CD4-positive, alpha-beta T cell treated with Interleukin-4 for 1 hour (primary cell): ENCODE measurements at places on chromosomes 6 and 20.

DNA sequence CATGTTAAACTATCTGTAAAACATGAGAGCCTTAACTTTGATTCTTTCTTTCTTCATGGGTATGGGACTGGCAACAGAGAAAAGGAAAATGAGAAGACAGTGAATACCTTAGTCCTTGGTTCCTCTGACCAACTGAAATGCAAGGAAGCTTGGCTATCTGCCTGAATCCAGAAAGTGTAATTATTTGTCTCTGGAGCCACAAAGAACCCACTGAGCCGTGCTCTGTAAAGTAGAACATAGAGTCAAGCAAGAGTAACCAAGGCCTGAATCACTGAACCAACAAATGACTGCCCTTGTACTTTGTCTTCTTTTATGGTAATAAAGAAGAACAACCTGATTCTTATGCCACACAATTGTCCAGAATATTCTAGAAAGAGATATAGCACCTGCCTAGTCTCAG is 27.6 kb downstream of the PKHD1 start:
- DNase-seq, result no peak

- DNase-seq, result peak; percentile 29
Observed at GRCh38 chr6:87174078-87174579, 18.8 kb downstream of the ZNF292 start.

DNA sequence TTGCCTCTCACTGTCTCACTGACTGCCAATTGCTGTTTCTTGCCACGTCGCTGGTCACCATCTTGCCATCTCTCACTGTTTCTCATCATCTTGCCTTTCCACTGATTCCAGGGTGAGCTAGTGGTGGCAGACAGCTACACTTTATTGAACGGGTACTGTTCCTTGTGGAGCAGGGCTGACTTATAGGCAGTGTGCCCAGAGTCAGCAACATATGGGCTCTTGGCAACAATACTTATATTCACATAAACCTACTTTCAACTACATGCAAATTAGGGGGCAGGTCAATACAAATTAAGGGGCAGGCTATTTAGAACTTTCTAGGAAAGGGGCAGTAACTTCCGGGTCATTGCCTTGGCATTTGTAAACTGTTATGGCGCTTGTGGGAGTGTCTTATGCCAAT is 186.2 kb upstream of the SYNDIG1 start:
- no peak for DNase-seq

DNA sequence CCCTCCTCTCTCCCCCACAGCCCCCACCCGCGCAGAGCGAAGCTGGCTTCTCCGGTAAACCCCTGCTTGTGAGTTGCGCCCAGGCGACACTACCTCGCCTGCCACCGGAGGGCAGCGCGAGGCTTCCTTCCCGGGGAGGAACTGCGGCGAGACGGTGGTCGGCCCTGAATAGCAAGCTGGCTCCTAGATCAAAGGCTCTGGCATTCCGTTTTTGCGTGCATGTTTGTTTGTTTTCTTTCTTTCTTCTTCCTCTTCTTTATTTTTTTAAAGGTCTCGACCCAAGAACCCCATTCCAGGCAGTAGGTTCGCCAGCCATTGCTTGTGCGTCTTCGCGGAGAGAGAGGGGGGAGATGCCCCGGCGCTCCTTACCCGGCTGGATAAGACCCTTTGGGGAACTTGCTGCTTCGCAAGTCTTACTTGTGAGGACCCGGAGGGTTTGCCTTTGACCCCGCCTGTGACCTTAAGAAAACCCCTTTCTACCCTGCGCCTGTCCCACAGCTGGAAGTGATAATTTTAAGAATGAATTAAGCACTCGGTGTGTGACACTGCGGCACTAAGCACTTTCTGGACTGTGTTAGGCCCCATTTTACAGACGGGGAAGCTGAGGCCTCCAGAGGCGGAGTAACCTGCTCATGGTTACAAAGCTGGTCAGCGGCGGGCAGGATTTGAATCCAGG is 92.7 kb upstream of the SIRPA start:
- DNase-seq, result no peak

DNA sequence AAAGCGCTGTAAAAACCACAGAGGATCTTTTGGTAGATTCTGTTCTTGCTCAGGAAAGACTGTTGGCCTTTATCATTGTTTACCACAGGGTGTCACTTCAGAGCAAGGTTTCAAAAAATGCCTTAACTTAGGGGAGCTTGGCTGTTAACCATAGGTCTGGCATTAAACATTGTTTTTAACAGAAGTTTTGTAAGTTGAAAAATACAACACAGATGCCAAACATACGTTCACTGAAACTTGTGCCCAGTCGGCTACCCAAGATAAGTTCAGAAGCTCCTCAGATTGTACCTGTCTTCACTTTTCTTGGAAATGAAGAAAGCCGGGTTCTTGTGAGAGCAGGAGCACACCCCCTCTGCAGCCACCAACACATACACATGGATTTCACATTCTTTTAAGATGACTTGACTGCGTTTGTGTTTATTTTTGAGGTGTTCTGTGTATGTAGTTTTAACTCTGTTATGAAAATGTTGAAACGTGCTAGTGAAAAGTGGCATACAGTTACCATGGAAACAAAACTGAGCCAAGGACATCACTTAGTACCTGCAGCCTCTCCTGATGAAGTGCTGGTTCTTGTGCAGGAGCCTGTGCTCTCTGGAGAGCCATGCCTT is 64.9 kb downstream of the SYCP2L start:
- no peak for DNase-seq

- no peak for DNase-seq
Observed at GRCh38 chr6:8225113-8225512, 122.8 kb upstream of the EEF1E1 start.

DNA sequence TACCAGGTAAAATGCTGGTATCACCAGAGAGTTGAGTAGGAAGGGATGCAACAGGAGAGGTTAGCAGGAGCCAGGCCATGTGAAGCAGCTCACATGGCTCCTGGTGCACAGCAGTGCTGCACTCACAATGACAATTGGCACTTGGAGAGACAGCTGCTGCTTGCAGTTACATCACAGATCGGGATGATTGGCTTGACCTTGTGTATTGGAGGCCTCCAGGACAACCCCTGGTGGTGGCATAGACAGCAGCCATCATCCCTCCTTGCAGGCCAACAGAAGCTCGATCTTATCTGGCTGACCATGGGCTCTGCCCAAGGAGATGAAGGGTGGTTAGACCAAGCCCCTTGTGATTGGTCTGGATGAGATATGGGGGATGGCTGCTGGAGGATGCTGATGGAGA is 73.0 kb downstream of the EYA2 start:
- DNase-seq, result no peak

GRCh38 chr6:40999569-40999968 is 39.5 kb downstream of the UNC5CL start:
- DNase-seq, result peak; percentile 1

- DNase-seq, result no peak
Observed at GRCh38 chr6:19380293-19380692, 456.9 kb upstream of the ID4 start.

DNA sequence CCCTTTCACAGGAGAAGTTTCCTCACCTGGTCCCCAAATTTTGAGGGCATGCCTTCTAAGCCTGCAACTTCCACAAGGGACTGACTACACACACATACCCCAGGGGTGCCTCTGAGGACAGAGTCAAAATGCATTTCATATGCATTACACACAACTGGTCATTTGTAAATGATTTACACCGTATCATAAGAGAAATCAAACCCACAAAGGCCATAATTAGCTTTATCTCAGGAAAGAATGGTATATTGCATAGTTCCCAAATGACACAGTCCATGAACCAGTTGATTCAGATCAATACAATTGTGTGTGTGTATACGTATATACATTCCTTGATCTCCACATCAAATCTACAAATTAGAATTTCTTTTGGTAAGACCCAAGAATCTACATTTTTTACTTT is 203.3 kb upstream of the PRDM1 start:
- DNase-seq, result no peak

- DNase-seq, result peak; percentile 56
Observed at GRCh38 chr20:5222919-5223634, 93.7 kb downstream of the PROKR2 start.

- no peak for DNase-seq
Observed at GRCh38 chr6:103799971-103800670, 1059.6 kb downstream of the HACE1 start.

DNA sequence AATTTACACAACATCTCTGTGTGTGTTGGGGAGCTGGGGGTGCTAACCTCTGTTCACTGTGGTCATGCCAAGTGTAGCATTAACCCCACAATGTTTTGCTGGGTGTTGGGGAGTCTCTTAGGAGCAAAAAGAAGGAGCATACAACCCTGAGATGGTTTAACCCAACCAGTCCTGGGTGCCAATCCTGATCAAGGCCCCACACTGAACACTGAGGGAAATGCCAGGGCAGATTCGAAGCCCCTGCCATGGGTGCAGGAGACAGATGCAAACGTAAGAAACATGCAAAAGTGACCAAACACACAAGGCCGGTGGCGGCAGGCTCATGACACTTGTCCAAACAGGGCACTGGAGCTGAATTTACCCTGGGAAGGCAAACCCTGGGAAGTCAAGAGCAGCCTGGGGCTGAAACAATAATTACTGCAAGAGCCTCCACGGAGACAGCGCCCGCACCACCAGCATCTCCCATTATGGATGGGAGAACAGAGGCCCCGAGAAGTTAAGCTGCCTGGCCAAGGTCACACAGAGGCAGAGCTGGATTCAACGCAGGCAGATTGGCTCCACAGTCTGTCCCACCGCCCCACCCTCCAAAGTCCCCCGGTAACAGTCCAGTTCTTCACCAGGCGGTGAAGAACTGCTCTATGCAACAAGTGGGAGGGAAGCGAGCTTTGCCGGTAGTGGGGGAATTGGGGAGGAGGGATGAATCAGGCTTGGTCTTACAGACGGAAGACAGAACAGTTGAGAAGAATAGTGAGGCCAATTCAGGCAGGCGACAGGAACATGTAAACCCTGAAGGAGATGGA is 8.5 kb downstream of the ACSS1 start:
- no peak for DNase-seq

- DNase-seq, result no peak
Observed at GRCh38 chr6:74611220-74611619, 594.6 kb downstream of the COL12A1 start.

GRCh38 chr6:164258421-164258820 is 843.9 kb downstream of the QKI start:
- no peak for DNase-seq

GRCh38 chr6:43963203-43963602 is 164.0 kb downstream of the MRPL14 start:
- DNase-seq, result no peak

DNA sequence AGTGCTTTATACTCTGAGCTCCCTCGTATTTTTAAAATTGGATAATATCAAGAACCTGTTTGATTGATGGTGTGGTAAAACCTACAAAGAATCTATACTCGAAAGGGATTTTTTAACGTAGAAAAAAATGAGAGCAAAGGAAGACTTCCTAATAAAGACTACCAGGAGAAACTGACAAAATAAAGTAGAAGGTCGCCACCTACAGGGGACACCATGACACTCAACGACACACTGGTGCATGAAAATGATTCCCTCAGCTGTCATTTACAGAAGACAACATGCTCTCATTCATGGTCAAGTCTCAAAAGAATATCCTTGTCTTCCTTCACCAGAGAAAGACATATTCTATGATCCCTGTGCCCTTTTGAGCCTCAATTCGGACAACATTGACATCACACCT is 10.1 kb upstream of the NHSL1 start:
- DNase-seq, result peak; percentile 66

GRCh38 chr6:166419717-166420116 is 37.0 kb upstream of the MPC1 start:
- no peak for DNase-seq

- no peak for DNase-seq
Observed at GRCh38 chr6:92684386-92684785, 735.0 kb downstream of the EPHA7 start.

- DNase-seq, result no peak
Observed at GRCh38 chr6:137227871-137228302, 8.7 kb upstream of the IFNGR1 start.

GRCh38 chr6:10355115-10355702 is 59.7 kb downstream of the TFAP2A start:
- no peak for DNase-seq

- no peak for DNase-seq
Observed at GRCh38 chr6:47161176-47161687, 119.1 kb upstream of the ADGRF1 start.

DNA sequence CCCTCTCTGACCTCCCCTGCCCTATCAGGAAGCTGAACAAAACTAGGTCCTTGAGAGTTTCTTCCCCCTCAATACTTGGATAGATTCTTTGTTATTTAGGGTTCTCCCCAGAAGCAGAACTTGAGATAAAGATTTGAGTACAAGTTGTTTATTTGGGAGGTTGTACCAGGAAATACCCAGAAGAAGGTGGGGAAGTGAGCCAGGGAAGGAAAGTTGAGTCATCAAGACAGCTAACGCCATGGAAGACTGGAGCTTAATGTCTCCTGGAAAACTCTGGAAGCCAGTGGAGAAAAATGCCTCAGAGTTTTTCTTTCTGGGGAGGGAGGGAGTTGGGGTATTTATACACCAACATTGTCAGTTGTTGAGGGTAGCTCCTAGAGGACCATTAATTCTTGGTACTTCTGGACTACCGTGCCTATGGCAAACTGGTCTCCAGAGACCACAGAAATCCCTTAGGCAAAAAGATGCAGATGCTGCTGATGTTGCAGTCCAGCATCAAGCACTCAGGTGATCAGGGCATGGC is 102.6 kb upstream of the ZFP64 start:
- DNase-seq, result no peak

DNA sequence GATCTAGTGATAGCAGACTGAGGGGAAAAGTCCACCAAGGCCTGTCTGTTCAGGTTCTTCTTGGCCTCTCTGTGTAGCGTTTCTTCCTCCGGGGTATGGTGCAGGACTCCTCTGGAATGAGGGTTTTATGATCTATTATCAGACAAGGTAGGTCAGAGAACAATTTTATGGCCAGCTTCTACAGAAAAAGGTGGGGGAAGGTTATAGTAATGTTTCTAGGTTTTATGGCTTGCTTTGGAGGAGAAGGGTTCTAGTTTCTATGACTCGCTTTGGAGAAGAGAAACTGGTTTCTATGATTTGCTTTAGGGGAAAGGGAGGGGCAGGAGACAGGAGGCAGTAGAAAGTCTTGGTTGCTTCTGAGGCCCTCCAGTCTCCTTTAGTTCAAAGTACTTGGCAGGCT is 144.8 kb upstream of the LAMA2 start:
- DNase-seq, result no peak

- peak; percentile 51 for DNase-seq
Observed at GRCh38 chr6:129860908-129861665, at the start of gene TMEM244. TSS of gene TMEM244 (minus strand) at chr6:129861315. CDS start at chr6:129861188, 127 bp downstream.

GRCh38 chr6:167238694-167239467 is 52.2 kb upstream of the UNC93A start:
- DNase-seq, result no peak

DNA sequence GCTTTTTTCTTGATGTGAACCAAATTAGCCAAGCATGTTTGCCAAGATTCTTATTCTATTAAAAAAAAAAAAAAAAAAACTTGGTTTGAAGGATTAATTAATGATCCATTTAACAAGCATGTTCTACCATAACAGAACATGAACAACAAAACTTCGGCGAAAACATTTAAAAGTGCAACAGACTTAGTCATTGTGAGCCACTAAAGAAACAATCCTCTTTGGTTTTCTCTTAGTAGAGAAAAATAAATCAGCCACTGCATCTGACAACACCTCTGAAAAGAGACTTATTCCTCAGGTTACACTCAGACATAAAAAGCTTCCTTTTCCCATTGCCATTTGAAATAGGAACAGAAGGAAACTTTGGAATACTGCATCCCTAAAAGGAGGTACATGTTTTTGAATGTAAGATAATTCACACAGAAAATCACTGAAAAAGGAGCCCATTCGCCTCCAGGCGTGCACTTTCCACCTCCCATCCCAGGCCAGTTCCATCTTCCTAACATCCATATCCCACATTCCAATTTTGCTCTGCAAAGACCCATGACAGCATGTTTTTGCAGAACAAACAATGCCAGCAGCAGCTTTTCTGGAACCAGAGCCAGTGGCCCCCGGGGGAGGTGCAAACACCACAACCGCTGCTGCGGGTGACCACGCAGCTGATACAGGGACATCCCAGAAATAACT is 79.5 kb downstream of the ZMYND8 start:
- no peak for DNase-seq
